ENCODE measurements at places on chromosomes 3 and 15.

DNA sequence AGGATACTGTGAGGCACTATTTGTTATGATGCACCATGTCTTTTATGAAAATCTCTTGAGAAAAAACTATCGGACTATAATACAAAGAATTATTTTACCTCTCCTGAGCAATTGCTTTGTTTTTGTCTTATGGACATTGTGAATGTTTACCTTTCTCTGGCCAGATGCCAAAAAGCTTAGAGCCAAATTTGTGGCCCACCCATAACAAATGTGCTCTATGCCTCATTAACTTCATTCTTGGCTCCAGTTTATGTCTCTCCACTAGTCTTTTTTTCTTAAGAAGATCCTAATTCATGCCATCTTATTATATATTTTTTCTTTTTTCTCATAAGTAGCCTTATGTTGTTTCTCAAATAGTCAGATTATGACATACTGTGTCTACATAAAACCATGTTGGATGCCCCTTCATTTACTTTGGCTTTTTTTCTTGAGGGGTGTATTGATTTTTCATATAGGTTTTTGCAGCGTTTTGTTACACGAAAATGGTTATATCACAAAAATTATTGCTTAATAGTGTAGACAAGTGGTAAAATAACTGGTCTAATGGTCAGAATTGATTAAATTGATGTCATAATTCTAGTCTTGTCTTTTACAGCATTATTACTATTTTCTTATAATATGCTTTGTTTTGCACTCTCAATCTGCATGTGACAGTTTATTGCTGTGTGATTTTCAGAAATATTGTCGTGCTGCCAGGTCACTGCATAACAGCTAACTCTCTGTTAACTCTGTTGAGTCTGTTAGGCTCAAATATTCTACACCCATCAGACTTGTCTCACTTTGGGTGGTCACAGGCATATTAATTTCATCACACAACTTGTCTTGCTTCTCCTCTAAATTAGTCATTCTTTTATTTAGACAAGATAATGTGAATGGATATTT is 18.2 kb downstream of the SENP8 start:
- DNase-seq, result no peak

DNA sequence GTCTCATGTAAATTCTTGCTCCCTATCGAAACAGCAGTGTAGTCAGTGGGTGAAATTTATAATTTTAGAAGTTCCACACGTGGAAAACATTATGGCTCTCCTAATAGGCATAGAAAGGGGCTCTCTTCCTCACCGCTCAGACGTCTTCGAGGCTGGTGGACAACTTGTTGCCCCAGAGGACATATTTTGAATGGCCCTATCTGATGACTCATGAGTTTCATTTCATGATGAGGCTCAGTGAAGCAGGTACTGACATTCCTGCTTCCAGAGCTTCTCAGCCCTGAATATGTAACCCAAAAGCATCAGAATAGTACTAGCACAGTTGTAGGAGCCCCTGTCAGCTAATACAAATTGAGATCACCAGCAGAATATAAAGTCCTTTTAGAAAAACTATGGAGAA is 117.9 kb downstream of the HERC1 start:
- no peak for DNase-seq

- no peak for DNase-seq
Observed at GRCh38 chr3:94081884-94082283, 19.0 kb downstream of the NSUN3 start.

DNA sequence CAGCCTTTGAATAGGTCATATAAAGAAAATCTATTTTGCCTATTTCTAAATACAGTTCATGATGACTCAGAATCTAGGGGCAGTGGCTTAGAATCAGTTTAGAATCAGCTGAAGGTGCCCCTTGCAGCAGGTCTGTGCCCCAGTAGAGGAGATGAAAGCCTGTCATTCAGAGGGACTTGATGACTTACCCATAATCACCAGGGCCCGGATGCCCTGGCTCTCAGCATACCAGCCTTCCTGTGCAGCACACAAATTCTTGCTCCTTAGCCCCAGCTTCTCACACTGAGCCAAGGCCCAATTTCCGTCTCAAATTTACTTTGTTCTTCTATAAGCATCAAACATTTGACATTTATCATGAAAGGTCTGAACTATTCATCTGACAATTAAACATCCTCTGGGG is 83.2 kb upstream of the EOMES start:
- DNase-seq, result no peak

- DNase-seq, result no peak
Observed at GRCh38 chr3:119562307-119562961, 3.0 kb upstream of the CD80 start.
